ENCODE measurements at places on chromosomes 6 and 20.

DNA sequence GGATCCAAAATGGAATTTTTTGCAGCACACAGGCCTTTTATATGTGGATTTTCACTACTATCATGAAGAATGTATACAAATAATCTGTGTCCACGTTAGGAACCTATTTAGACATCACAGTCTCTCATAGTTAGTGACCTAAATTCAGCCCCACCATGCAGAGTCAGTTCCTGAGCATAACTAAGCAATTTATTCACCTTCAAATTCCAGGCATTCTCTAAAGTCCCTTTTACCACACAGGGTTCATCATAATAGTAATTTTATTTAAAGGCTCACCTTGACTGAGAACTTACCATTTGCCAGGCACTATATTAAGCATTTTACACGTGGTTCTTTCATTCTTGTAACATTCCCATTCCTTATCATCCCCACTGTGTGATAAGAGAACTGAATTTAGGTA, 353.8 kb downstream of the ARHGAP18 start:
- no peak for DNase-seq

DNA sequence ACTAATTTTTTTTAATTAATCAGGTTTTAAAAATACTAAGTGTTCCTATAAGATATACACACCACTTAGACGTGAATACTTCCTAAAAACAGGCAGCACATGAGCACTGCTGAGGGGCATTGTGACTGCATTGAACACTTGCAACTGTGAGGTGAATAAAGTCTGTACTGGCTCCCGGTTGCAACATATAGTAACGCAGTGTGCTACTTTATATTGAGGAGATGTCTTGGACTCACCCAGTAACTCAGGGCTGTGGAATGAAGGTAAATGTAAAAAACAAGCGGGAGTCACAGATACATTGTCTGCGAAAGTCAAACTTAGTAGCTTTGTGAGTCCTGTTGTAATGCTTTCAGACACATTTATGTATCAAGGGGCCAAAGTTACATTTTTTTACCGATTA, 17.0 kb upstream of the HLA-A start:
- no peak for DNase-seq

DNA sequence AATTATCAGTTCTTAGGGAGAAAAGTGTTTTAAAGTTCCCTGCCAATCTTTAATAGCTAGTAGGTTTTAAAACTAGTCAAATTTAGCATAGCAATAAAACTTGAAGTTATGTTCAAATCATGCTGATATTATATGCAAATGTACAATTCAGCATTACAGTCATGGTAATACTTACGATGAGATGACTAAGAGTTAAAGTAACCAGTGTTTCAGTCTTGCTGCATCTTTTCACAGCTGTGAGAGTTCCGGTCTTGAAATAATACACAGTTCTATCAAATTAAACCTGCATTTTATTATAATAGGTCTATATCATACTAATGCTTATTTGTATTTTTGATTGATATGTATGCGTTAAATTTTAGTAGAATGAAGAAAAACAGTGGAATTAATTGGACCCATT, 26.1 kb downstream of the POPDC3 start:
- no peak for DNase-seq

- no peak for DNase-seq
Observed at GRCh38 chr6:170101281-170102035, 189.4 kb downstream of the DLL1 start.

GRCh38 chr6:167226383-167226685, 64.8 kb upstream of the UNC93A start:
- no peak for DNase-seq

DNA sequence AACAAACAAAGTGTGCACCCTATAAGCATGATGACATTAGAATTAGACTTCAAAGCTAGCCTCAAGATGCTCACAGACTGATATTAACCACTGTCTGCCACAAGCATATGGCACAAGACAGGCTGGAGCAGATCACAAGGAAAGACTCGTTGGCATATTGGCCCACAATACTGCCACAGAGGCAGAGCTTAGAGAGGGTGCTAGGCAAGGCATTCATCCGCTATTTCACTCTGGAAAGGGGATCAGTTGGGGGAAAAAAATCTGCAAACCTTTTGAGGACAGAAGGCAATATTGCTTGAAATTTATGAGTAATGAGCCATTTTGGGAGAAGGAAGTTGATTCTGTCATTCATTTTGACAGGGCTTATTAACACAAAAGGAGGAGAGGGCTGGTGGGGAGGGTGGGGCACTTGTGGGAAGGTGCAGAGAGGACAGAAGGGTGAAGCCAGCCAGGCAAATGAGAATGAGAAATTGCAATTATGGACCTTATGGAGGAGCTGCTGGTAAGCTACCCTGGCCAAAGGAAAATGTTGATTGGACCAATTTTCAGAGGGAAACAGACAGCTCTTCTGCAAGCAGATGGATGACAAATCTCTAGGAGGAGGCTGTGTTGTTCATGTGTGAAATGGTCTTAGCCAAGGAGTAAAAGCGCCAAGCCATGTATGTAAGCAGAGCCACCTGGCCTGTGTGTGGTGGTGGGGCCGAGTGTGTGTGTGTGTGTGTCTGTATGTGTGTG, 187.7 kb downstream of the GMPR start:
- no peak for DNase-seq

- DNase-seq: no peak
Observed at GRCh38 chr6:98970469-98970868, 22.7 kb upstream of the FBXL4 start.

- DNase-seq: no peak
Observed at GRCh38 chr6:82597201-82597600, 233.6 kb downstream of the TPBG start.

DNA sequence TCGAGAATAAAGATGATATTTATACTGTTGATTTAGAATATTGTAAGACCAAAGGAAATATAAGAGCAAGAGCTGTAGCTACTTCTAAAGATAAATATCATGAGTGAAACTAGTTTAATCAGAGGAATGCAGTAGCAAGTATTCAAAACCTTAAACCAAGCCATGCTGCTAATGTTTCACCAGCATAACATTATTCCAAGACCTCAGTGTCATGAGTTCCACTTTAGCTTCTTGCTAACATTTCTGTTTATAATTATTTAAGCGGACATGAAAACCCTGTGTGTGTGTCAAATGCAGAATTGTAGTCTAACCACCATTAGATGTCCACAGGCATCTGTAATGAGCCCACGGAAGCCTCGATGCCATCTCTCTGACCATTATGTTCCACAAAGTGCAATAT, 752.6 kb upstream of the MARCKS start:
- no peak for DNase-seq

GRCh38 chr6:106574741-106575458, 54.4 kb downstream of the RTN4IP1 start:
- DNase-seq: no peak

All from activated CD8-positive, alpha-beta memory T cell treated with anti-CD3 and anti-CD28 coated beads for 48 hours (primary cell).